ENCODE measurements at places on chromosomes 7 and 10.

GRCh38 chr7:131578602-131579001 lies 22.2 kb upstream of the PODXL start:
- no peak for DNase-seq

DNA sequence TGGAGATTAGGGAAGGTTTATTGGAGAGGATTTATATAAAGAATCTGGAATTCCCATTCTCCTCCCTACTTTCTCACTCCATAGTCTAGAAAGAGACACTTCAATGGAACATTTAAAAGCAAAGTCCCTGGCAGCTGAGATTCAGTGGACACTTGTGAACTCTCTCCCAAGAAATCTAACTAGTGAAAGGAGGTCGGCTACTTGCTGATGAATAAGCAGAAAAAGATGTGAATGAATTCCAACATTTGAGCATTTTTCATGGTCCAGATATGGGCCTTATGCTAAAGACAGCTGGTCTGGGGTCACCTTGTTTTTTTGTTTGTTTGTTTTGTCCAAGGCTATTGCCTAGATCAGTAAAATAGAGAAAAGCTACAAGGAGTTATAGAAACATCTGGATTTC lies 141.1 kb upstream of the LRRTM3 start:
- no peak for DNase-seq

- no peak for DNase-seq
These were observed at the start of gene EBF3 for GRCh38 chr10:129963641-129964501. Gene EBF3 (minus strand): TSS chr10:129964274. CDS start chr10:129963768, 506 bp downstream.

DNA sequence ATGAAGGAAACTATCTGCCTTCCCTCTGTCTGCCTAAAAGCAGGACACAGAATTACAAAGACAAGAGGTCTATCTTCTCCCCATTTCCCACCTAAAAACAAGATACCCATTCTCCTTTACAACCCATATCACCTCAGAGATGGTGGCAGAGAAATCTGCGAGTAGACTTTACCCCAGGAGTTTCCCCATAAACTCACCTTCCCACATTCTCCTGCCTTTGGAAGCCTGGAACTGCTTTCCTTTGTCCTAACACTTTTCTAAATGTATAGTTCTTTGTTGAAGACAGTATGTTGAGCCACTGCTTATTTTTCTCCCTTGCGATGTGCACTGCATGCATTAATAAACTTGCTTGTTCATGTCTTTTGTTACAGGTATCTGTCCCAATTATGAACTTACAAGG lies 8.0 kb downstream of the SHTN1 start:
- DNase-seq = no peak

DNA sequence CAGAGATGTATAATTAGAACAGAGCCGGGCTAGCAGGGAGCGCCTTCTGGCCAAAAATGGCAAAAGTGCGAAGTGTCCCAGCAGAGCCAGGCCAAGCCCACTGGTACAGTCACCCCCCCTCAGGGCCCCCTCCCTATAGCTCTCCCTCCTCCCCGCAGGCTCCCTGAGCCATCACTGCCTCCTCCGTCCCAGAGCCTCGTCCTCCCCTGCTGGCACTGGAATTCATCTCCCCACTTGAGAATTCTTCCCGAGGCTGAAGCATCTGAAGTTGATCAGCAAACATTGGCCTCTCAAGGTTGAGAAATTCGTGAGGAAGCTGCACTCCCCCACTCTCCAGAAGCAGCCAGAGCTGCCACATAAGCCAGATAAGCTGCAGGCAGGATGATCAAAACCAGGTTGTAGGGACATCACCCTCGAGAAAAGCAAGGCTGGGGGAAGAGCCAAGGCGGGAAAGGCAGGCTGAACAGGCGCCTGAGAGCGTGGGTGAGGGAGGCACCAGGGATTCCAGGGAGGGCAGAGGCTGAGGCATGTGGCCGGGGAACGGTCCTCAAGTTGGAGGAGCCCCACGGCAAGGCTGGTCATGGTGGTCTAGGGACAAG lies 23.4 kb downstream of the CAMK2G start:
- DNase-seq = no peak

- DNase-seq = no peak
These were observed 166.3 kb downstream of the ARHGAP12 start for GRCh38 chr10:31762316-31762715.

DNA sequence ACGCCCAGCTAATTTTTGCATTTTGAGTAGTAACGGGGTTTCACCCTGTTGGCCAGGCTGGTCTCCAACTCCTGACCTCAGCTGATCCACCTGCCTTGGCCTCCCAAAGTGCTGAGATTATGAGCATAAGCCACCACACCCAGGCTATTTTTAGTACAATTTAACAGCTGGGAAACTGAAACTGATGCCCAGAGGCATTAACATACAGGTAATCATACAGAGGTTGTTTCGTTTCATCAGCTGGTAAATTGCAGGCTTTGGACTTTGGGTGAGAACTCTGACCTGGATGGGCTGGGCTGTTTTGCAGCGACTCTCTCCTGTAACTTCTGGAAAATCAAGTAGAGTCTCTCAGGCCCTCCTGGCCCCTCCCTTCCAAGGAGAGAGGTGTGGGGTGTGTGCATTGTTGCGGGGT lies 6.2 kb upstream of the ACHE start:
- DNase-seq = no peak

GRCh38 chr10:84355106-84355505 lies 26.7 kb downstream of the CCSER2 start:
- no peak for DNase-seq

GRCh38 chr7:4861673-4862072 lies at the start of gene PAPOLB:
Gene PAPOLB (minus strand): TSS chr7:4862030. CDS start chr7:4861810, 220 bp downstream.
- DNase-seq = no peak

GRCh38 chr10:30489346-30489745 lies 55.4 kb downstream of the MAP3K8 start:
- DNase-seq = no peak

GRCh38 chr10:78749898-78750297 lies 318.9 kb upstream of the ZMIZ1 start:
- DNase-seq = no peak

Data from stimulated activated CD8-positive, alpha-beta memory T cell treated with anti-CD3 and anti-CD28 coated beads, Interleukin-4, amount 100 ng/mL, for 1 hour (primary cell).